Activated naive CD4-positive, alpha-beta T cell treated with anti-CD3 and anti-CD28 coated beads, Interleukin-2, amount 10 ng/mL, durations not matched to agents 7 days and 5 days (primary cell): ENCODE measurements at places on chromosomes 11 and 22.

GRCh38 chr22:30876915-30877553 lies 91.5 kb downstream of the MORC2 start:
- no peak for DNase-seq

- no peak for DNase-seq
Observed at GRCh38 chr11:18536209-18536608, 9.5 kb upstream of the TSG101 start.

GRCh38 chr22:39316440-39317083 lies 2.9 kb downstream of the RPL3 start:
- peak; percentile 85 for DNase-seq

DNA sequence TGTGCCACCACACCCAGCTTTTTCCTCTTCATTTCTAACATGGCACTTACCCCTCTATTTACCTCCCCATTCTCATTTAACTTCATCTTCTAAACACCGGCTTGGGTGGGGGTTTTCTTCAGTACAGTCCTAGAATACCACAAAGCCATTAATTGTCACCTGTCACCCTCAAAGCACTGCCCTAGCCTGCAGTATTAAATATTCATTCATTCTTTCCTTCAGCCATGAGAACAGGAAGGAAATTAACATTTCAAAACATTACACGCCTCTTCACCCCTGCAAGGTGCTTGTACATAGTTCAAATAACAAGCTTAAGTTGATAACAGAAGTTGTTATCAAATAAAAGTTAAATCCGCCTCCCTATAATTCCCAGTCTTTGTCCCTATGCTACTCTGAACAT lies 10.7 kb upstream of the VPS37C start:
- DNase-seq, result no peak

GRCh38 chr11:48107188-48107704 lies 109.4 kb upstream of the OR4B1 start:
- DNase-seq, result peak; percentile 47

- no peak for DNase-seq
Observed at GRCh38 chr22:17339095-17339693, 30.1 kb upstream of the CECR2 start.

GRCh38 chr11:64750361-64751054 lies 6.6 kb upstream of the RASGRP2 start:
- DNase-seq, result no peak

- DNase-seq, result no peak
Observed at GRCh38 chr11:133366147-133366546, 166.2 kb downstream of the OPCML start.

- DNase-seq, result no peak
Observed at GRCh38 chr11:81286959-81287358, 1446.7 kb downstream of the FAM181B start.

DNA sequence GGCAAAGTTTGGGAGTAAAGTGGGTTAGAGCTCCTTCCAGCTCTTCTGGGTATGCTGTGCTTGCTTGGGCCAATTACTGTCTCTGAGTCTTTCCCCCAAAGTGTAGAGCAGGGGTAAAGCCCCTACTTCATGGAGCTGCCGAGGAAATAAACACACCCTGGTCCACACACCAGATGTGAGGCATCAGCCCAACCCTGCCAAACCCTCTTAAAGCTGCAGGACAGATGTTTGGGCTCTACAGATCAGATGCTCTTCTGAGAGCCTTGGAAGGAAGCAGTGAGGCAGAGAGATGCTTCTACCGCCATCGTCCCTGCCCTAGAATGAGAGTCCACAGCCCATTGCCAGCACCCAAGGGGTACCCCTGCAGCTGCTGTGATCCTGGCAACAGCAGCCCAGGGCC lies 64.7 kb downstream of the ELFN2 start:
- DNase-seq, result no peak

DNA sequence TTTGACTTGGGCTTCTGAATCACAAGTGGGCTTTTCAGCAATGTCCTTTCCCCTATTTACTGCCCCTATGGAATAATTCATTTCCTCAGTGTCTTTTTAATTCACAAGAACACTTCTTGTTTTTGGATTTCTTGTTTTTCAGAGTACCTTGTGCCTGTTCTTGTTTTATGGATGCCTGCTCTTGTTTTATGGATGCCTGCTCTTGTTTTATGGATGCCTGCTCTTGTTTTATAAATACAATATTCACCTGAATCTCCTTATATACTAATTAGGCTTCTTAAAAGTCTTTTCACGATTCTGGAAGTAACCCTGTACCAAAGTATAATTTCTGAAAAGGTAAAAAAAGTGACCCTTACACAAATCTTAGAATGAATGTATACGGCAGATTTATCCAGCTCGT lies 32.8 kb downstream of the CACNA1I start:
- no peak for DNase-seq

DNA sequence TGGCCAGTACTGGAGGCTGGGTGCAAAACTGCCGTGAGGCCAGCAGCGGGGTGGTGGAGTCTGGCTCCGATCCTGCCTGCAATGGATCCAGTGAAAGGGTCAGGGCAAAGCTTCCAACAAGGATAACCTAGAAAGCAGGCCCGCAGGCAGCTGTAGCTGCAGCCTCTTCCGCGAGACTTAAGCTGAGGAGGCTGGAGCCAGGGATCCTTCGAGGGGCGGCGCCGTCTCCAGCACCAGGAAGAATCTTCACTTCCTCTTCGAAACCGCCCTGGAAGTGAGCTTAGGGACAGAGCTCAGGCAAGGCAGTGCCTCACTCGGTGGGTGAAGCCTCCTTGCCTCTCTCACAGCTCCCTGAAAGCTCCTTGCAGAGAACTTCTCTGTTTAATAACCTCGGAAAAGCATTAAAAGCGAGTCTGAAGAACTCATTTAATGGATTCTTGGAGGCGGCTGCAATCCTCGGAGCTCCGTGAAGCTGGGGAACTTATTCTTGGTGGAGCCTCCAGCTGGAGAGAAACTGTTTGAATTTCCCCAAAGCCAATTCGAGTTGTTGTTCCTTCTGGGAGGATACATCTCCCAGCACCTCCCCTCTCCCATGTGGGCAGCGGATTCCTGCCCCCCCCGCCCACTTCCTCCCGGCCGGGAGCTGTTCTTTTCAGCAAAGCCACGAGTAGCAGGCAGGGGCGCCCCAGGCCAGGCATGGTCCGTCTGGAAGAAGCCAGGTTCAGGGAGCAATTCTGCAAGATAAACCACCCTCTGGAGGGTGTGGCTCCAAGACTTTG lies 169.9 kb downstream of the CTTN start:
- DNase-seq, result no peak

GRCh38 chr11:111001986-111002611 lies 243.4 kb upstream of the POU2AF2 start:
- DNase-seq, result no peak

DNA sequence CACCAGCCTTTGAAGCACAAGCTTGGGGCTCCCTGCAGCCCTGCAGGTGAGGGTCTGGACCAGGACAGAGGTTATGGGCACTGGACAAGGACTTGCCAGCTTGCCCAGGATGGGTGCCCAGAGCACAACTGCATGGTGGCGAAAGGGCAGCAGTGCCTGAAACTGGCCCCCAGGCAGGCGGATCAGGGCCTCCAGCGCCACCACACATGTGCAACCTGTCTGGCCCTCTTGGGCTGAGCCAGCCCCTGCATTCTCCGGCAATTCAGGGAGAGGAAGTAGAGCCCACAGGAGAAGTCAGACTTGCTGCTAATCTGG lies 18.8 kb downstream of the MB start:
- no peak for DNase-seq

- no peak for DNase-seq
Observed at GRCh38 chr11:130832566-130833425, 83.5 kb downstream of the SNX19 start.

GRCh38 chr11:93840180-93840579 lies 10.2 kb downstream of the VSTM5 start:
- DNase-seq, result no peak

DNA sequence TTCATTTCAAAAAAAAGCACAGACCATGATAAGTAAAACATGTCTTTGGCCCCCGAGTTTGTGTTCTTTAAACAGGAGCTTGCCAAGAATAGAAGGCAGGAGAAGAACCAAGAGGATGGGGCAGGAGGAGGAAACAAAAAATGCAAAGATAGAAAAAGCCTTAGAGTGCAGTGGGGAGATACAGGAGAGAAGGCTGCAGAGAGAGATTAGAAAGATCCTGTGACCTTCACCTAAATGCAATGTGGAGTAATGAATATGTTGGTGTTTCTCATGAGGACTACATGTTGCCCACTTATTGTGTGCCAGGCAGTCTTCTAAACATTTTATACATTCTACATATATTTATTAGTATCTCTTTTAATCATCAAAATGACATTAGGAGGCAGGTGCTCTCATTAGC lies 2.3 kb upstream of the APLNR start:
- no peak for DNase-seq
